Esophagus squamous epithelium (tissue), 5 donors: ENCODE measurements at places on chromosomes 7 and 10.

GRCh38 chr7:149860821-149861727 lies 12.7 kb upstream of the ATP6V0E2 start:
- DNase-seq = no peak

DNA sequence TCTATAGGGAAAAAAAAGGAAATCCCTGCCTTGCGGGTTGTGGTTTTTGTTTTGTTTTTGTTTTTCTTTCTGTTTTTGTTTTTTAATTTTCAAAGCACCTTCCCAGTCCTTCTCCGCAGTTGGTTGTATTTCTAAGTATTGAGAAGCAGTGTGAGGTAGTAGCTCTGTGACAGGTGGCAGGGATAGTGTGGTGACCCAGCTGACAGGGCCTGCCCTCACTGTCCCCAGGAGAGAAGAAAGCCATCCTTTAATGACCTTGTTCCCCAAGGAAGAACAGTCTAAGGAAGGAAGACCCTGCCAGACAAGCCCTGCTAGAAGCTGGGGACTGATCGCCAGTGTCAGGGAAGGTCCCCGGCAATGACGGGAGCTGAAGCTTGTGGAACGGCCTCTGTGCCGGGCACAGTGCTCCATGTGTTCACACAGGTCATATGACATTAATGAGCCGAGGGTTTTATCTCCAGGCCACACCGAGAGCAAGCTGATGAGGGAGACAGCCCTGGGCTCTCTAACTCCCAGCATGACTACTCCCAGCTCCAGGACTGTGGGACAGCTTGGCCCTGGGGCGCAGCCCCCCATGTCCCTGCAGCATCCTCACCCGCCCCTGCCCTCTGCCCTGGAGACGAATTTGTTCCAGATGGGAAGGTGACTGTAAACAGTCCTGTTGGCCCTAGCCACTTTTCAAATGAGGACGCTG lies 69.0 kb upstream of the LRRC18 start:
- DNase-seq = no peak

- DNase-seq = peak; percentile 89
Observed at GRCh38 chr10:132331601-132332432, at the start of gene LRRC27. TSS of gene LRRC27 (plus strand) at chr10:132332193. CDS start at chr10:132333525, 1,332 bp downstream.

- DNase-seq = no peak
Observed at GRCh38 chr10:51313251-51313650, 239.0 kb downstream of the PRKG1 start.

- no peak for DNase-seq
Observed at GRCh38 chr10:131653554-131654470, 247.0 kb upstream of the PPP2R2D start.

DNA sequence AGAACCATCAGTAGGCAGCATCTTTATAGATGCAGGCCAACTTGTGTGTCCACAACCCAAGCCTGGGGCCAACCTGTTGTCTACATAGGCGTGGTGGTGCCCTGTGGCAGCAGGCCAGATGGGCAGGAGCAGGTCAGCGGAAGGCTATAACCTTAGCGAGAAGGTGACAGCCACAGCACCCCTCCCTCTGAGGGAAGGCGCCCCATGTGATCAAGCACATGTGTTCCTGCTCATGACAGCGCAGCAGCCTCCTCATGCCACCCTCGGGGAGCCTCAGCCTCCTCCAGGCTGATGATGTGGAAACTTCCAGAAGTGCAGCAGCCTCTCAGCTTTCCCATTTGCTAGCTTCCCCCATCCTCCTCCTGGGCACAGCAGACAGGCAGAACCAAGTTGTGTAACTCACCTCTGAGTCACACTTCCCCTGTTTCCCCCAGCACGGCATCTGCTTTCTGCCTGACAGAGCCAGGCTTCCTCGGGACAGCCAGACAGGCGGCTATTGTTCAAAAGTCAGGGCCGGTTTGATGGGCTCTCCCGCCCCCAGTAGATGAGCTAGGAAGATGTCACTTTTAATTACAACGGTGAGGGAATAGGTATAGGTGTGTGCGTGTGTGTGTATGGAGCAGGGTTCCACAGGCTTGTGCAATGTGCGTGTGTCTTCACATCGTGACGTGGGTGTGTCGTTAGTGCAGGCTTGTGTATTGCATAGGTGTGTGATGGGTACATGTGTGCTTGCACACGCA lies 312.0 kb upstream of the ZMIZ1 start:
- DNase-seq = peak; percentile 37

GRCh38 chr10:63383141-63383540 lies 82.6 kb downstream of the JMJD1C start:
- DNase-seq = no peak

GRCh38 chr7:151008511-151009323 lies 15.6 kb downstream of the ATG9B start:
- DNase-seq = no peak

DNA sequence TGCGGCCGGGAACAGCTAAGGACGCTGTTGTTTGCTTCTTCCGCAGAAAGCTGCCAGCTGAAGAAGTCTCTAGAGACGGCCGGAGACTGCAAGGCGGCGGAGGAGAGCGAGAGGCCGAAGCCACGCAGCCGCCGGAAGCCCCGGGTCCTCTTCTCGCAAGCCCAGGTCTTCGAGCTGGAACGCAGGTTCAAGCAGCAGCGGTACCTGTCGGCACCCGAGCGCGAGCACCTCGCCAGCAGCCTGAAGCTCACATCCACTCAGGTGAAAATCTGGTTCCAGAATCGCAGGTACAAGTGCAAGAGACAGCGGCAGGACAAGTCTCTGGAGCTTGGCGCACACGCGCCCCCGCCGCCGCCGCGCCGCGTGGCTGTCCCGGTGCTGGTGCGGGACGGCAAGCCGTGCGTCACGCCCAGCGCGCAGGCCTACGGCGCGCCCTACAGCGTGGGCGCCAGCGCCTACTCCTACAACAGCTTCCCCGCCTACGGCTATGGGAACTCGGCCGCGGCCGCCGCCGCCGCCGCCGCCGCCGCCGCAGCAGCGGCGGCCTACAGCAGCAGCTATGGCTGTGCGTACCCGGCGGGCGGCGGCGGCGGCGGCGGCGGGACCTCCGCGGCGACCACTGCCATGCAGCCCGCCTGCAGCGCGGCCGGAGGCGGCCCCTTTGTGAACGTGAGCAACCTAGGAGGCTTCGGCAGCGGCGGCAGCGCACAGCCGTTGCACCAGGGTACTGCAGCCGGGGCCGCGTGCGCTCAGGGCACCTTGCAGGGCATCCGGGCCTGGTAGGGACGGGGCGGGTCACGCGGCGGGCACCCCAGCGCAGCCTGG lies 2.4 kb downstream of the NKX2-3 start:
- no peak for DNase-seq

- DNase-seq = no peak
Observed at GRCh38 chr7:145729691-145730090, 386.9 kb upstream of the CNTNAP2 start.

DNA sequence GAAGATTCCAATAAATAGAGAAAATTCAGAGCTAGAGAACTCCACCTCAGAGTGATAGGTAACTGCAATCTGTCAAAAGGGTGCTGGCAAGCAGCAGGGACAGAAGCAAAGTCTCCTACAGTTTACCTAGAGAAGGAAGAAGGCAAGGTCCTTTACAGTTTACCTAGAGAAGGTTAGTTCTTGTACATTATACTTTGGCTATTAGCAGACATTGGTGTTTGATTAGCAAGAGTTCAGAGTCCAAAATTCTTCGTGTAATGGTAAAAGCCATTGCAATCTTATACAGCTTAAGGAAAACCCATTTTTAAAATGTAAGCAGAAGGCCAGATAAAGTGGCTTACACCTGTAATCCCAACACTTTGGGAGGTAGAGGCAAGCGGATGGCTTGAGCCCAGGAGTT lies 45.9 kb downstream of the SLC25A13 start:
- no peak for DNase-seq

DNA sequence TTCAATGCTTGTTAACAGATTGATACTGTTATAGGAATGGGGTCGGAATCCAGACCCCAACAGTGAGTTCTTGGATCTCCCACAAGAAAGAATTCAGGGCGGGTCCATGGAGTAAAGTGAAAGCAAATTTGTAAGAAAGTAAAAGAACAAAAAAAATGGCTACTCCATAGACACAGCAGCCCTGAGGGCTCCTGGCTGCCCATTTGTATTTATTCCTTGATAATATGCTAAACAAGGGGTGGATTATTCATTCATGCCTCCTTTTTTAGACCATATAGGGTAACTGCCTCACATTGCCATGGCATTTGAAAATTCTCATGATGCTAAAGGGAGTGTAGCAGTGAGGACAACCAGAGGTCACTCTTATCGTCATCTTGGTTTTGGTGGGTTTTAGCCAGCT lies 717.2 kb upstream of the KCND2 start:
- DNase-seq = no peak
